ENCODE measurements at places on chromosomes 3 and 15. TPM values are rescaled to one million over a fixed set of nuclear protein-coding genes. Genes with fewer than 3 reads are reported as not detected.

Gene ANKUB1
- not detected for total RNA-seq

Gene HIGD2B
- total RNA-seq, result not detected

Gene RGMA
- 0.25 TPM for total RNA-seq

Gene PSTPIP1
- 176 TPM for total RNA-seq

Gene ERICH6
- 0.50 TPM for total RNA-seq

Gene PARP15
- total RNA-seq, result 40.9 TPM

Gene CHDH
- 0.40 TPM for total RNA-seq

Gene LRRC2
- total RNA-seq, result 0.27 TPM

Gene CLN6
- total RNA-seq, result 61.9 TPM

Gene GRM2
- 3.0 TPM for total RNA-seq
